Thoracic aorta (tissue), 2 donors: ENCODE measurements at places on chromosomes 4 and X. TPM values are rescaled to one million over a fixed set of nuclear protein-coding genes. Genes with fewer than 3 reads are reported as not detected.

Gene OTUD6A
- not detected for total RNA-seq

DNA sequence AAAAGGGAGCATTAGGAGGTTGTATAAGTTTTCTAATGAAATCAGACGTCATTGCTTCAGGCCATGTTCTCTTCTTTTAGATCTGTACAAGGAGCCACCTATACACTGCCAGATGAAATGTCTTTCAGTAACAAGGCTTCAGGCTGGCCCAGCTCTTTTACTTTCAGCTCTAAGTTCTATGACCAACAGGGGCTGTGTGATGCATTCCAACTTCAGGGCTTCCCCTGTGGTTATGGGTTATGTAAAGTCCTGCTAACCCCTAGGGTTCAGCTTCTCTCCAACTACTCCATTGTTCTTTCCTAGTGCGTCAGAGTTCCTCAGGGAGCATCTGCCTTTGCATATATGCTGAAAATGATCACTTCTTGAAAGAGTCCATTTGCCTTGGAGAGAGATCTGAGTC is 79.4 kb upstream of the TTC29 start:
- no peak overlapping the region for H3K27ac ChIP-seq
- DNase-seq = no peak
- no peaks in the 10 kb centered on the region for H3K4me1 ChIP-seq
- no peaks in the 10 kb centered on the region for H3K27me3 ChIP-seq

- H3K36me3 ChIP-seq = no peaks in the 10 kb centered on the region
- H3K4me1 ChIP-seq = no peaks in the 10 kb centered on the region
- H3K27me3 ChIP-seq = no peaks in the 10 kb centered on the region
- H3K27ac ChIP-seq = no peak overlapping the region
Observed at GRCh38 chr4:35365186-35365585, 879.1 kb downstream of the ARAP2 start.

Gene ADRA2C
- 232 TPM for total RNA-seq

GRCh38 chrX:5051831-5052491 is 1176.7 kb downstream of the NLGN4X start:
- no peaks in the 10 kb centered on the region for H3K4me1 ChIP-seq
- H3K36me3 ChIP-seq = no peaks in the 10 kb centered on the region
- peak overlapping the region; percentile 93 for H3K27ac ChIP-seq
- H3K27me3 ChIP-seq = no peaks in the 10 kb centered on the region
- H3K4me3 ChIP-seq = peak overlapping the region; percentile 46

DNA sequence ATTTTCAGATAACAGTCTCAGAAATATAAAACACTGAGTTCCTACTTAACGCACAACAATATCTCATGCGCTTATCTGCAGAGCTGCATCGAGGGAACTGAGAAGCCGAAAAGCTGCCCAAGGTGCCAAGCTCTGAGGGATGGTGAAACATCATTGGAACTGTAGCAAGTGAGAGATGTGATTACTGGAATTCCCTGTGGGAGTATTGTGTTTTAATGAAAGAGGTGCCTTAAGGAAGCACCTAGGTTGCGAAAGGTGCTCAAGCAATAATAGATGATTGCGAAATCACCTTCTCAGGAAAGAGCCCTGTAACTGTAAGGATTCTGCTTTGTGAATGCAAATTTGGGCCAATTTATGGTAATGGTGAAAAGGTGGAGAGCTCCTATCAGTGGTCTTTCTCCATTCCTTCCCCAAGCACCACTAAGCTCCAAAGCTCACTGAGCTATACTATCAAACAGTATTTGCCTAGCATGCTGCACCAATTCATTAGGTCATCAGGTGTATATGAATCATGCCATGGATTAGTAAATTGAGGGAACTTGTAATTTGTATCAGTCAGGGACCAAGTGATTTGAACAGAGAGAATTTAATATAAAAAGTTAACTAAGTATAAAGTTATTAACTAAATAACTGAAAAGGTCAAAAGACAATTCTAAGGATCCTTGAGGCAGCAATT is 59.0 kb upstream of the ATP8A1 start:
- no peaks in the 10 kb centered on the region for H3K36me3 ChIP-seq
- no peaks in the 10 kb centered on the region for H3K4me1 ChIP-seq
- no peak for DNase-seq
- no peaks in the 10 kb centered on the region for H3K27me3 ChIP-seq

Gene BEX5
- 5.2 TPM for total RNA-seq

Gene RAB33A
- not detected for total RNA-seq

- H3K4me3 ChIP-seq = no peak overlapping the region
- peaks cover 25% of the 10 kb centered on the region for H3K4me1 ChIP-seq
- H3K27ac ChIP-seq = no peak overlapping the region
- no peaks in the 10 kb centered on the region for H3K36me3 ChIP-seq
- no peak for DNase-seq
Observed at GRCh38 chr4:140068271-140068670, 85.7 kb downstream of the MAML3 start.

Gene UGT2A1
- not detected for total RNA-seq
